ENCODE measurements at places on chromosomes 16 and 17.

DNA sequence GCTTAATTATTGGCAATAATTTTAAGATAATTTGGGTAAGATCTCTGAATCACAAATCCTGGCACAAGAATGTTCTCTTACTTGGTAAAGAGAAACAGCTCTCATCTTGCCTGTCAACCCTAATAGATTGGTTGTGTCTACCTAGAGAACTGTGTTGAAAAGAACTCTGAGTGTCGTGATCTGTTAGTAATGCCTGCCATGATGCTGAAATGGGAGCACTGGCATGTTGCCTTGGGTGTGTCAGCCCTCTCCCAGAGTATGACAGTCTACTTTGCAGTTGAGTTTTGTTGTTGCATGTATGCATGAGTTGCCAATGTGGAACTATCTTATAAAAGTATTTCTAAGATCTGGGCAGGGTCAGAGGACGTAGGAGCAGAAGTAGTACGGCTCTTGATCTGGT, 221.4 kb downstream of the MAF start:
- peak; percentile 31 for DNase-seq

- DNase-seq = no peak
Measured at GRCh38 chr16:67179421-67180080, 4.2 kb downstream of the MATCAP1 start.

DNA sequence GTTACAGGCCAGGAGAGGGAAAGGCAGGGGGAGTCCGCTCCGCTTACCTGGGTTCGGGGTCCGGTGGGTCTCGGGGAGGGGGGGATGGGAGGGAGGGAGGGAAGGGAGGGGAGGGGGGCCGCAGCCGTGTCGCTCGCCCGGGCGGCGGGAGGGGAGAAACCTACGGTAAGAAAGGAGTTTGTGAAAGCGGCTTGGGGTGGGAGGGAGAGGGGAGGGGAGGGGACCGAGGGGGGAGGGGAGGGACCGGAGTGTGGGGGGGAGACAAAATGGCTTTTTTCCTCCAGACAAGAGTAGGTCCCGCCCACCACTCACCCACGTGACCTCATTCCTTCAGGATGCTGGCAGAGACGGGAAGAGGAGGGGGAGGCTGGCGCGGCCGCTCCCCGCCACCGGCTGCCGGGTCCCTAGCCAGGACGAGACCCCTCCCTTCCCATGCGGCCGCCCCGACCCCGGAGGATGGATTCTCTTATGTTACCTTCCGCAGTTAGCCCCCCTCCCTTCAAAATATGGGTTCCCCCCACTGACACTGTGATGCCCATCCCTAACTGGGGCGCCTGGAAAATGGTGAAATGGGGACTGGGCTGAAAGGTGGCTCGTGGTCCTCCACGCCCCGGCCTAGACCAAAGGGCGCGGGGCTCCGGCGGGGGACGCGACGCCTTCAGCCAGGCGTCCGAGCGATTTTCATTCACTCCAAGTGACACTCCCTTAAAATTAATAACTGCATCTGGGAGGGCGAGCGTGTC, at the start of gene PCGF2:
TSS of gene PCGF2 (minus strand) at position 188 of the 743 bp plus-strand sequence. CDS start 7,934 bp downstream, outside the sequence.
- no peak for DNase-seq

DNA sequence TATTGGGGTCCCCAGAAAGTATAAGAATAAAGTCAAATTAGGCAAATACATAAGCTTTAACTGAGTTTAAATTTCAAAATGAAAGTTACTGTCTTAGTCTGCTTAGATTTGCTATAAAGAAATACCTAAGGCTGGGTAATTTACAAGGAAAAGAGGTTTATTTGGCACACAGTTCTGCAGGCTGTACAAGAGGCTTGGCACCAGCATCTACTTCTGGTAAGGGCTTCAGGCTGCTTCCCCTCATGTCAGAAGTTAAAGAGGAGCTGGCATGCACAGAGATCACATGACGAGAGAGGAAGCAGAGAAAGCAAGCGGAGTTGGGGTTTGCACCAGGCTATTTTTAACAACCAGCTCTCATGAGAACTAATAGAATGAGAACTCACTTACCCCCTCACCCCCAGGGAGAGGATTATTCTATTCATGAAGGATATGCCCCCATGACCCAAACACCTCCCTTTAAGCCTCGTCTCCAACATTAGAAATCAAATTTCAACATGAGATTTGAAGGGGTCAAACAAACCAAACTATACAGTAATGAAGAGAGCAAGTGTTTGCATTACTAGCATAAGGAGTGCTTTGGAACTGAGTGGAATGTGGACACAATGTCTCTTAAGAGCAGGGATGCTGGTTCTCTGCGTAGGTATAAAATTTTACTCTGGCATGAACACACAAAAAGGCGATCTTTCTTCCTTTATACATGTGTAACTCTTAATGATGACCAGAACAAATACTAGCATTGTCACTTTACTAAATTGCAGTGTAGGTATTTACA, 292.8 kb upstream of the PMFBP1 start:
- DNase-seq = no peak

DNA sequence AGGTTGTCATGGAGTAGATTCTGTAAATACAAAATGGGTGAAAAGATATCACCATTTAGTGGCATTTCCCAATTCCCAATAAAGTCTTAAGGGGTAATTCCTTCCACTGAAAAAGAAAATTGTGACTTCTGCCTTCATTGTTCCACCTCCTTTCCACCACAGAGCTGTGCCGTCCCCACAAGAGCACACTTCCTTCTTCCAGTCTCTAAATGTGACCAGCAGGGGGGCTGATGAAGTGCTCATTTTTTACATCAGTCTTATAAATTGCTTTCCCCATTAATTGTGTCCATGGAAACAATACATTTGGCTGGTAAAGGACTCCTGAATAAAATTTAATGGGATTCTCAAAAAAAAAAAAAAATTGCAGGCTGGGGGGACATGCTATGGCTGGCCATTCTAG, 260.8 kb upstream of the PSMD7 start:
- DNase-seq = peak; percentile 27
